Stimulated activated naive CD4-positive, alpha-beta T cell treated with Interleukin-2 at 50 U/mL for 16 hours (primary cell): ENCODE measurements at places on chromosomes 7 and 10.

GRCh38 chr7:128833148-128833945 lies 3.1 kb downstream of the FLNC start:
- no peak for DNase-seq

DNA sequence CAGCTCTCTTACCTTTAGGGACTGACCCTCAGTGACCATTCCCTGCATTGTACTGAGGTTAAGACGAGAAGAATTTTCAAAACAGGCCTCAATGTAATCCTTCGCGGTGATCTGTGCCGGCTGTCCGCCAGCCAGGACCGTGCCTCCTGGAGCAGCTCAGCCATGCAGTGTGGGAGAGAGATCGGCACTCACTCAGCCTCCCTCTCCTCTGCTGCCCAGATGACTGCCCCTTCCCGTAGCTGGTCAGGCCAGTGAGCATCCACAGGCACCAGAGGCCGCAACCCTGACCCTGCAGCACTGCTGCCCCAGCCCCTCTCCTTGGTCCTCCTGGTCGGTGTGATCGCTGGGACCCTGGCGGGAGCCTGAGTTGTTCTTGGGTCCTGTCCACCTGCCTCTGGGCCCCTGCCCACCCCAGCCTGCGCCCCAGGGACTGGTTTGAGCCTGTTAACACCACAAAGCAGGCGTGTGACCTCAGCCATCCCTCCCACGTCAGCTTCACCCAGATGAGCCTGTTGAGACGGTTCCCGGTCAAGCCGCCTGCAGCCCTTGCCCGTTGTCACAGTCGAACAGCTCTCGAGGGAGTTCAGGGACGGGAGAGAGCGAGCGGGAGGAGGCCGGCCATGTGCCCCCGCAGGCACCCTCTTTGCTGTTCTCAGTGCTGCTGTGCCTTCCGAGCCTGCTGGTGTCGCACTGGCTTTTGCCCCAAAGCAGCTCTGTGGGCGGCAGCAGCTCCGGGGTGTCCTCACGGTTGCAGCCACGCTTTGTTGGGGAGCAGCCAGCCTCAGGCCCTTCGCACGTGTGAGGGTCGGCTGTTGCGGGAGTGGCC lies 37.2 kb downstream of the NKX6-2 start:
- no peak for DNase-seq

GRCh38 chr7:128170461-128170860 lies 70.6 kb upstream of the LEP start:
- DNase-seq: no peak

- no peak for DNase-seq
Measured at GRCh38 chr10:93261089-93261488, 187.4 kb downstream of the CYP26A1 start.

- DNase-seq: no peak
Measured at GRCh38 chr10:4127518-4128315, 342.7 kb upstream of the KLF6 start.

DNA sequence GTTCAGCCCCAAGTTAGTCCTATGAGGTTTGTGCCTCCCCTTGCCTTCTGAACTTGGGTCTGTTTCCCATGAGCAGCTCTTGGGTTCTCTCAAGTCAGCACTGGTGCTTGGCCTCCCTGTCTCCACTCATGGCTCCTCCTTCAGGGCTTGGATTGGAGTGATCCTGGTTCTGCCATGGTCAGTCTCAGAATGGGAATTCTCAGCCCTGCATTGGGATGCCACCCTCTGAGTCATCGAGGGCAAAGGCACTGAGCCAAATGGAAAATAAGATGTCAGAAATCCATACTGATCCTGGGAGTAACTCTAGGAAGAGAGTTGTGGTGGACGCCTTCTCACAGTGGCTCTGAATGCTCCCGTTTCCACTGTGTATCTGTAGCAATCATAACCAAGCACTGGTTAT lies 233.4 kb upstream of the HABP2 start:
- no peak for DNase-seq

DNA sequence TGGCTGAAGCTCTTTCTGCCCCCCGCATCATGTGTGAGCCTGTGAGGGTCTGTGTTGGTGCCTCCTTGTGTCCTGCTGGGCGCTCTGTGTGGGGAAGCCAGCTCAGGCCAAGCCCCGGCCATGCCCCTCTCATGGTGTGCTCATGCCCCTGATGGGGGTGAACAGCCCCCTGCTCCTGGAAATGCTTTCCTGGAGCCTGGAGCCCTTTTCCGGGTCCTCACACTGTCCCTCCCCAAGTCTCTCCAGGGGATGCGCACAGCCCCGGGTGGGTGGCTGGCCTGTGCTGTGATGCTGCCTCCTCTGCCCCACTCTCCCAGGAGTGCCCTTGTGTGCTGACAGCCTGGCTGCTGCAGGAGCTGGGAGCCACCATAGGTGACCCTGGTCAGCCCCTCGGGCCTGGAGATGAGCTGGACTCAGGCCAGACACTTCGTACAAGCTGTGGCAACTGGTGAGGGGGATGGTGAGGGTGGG lies 20.8 kb upstream of the ZNF862 start:
- no peak for DNase-seq

GRCh38 chr7:98284335-98285036 lies 3.0 kb downstream of the BRI3 start:
- DNase-seq: no peak

GRCh38 chr10:14605231-14605925 lies 169.3 kb downstream of the FAM107B start:
- DNase-seq: peak; percentile 40

DNA sequence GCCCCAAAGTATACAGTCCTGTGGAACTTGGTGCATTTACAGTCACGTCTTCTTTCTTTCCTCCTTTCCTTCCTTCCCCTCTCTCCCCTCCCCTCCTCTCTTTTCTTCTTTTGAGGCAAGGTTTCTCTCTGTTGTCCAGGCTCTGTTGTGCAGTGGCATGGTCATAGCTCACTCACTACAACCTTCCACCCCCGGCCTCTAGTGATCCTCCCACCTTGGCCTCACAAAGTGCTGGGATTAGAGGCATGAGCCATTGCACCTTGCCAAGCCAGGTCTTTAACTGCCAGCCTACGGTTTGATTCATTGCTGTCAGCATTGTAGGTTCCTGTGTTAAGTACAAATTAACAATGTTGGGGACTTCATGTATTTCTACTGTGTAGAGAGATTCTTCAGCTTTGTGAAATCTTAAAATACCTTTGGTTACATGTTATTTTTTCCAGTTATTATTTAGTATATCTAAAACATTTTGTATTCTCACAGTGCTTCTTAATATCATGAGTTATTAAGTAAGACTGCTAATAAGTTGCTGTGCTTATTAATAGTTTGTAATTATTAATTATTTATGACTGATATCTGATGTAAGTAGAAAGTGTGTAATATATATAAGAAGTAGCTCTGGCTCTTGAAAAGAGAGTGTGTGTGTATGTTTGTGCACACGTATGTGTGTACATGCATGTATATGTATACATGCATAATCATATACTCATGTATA lies 320.8 kb downstream of the EXOC4 start:
- DNase-seq: no peak

GRCh38 chr10:13987446-13987845 lies 343.3 kb downstream of the FRMD4A start:
- DNase-seq: no peak

GRCh38 chr10:83994325-83994724 lies 145.0 kb upstream of the GHITM start:
- DNase-seq: no peak
